ENCODE measurements at places on chromosomes 4 and X. TPM values are rescaled to one million over a fixed set of nuclear protein-coding genes. Genes with fewer than 3 reads are reported as not detected.

DNA sequence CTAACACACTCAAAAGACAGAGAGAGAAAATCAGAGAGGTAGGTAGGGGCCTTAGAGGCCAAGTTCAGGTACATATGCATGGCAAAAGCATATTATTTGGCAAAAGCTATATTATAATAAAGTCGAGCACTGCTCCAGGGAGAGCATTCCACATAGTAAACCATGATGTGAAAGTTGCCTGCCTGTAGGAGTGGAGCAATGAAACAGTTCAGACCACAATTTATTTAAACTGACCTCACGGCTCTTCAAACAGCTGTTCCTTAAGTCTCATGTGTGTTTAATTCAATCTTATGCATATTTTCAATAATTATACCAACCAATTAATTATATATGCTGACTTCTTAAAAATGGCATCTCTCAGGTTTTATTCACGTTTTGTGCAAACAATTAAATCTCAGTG lies 3.3 kb downstream of the RFC1 start:
- H3K27ac ChIP-seq, result no peak overlapping the region
- no peaks in the 10 kb centered on the region for H3K36me3 ChIP-seq
- H3K4me3 ChIP-seq, result no peak overlapping the region
- peaks cover 11% of the 10 kb centered on the region for H3K4me1 ChIP-seq
- DNase-seq, result no peak

DNA sequence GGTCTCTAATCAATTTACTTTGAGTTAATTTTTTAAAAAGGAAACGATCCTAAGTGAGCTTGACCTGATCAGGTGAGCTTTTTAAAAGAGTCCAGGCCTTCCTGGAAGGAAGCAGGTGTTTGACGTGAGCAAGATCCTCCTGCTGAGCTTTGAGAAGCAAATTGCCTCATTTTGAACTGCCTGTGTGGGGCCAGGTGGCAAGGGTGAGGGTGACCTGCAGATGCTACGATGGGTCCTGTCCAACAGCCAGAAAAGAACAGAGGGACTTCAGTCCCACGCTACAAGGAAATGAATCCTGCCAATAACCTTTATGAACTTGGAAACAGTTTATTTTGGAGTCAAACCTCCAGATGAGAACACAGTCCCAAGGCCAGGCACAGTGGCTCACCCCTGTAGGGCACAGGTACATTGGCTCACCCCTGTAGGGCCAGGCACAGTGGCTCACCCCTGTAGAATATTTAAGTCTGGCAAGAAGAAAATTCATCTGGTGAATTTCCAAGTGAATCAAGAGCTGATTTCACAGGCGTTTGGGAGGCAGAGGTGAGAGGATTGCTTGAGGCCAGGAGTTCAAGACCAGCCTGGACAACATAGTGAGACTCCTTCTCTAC lies 58.1 kb downstream of the CASP3 start:
- H3K4me3 ChIP-seq, result no peak overlapping the region
- no peak for DNase-seq
- H3K36me3 ChIP-seq, result no peaks in the 10 kb centered on the region

- no peaks in the 10 kb centered on the region for H3K27me3 ChIP-seq
- H3K36me3 ChIP-seq, result no peaks in the 10 kb centered on the region
- no peak overlapping the region for H3K4me3 ChIP-seq
- H3K4me1 ChIP-seq, result no peaks in the 10 kb centered on the region
These were observed 17.1 kb downstream of the DAPP1 start for GRCh38 chr4:99833756-99834155.

DNA sequence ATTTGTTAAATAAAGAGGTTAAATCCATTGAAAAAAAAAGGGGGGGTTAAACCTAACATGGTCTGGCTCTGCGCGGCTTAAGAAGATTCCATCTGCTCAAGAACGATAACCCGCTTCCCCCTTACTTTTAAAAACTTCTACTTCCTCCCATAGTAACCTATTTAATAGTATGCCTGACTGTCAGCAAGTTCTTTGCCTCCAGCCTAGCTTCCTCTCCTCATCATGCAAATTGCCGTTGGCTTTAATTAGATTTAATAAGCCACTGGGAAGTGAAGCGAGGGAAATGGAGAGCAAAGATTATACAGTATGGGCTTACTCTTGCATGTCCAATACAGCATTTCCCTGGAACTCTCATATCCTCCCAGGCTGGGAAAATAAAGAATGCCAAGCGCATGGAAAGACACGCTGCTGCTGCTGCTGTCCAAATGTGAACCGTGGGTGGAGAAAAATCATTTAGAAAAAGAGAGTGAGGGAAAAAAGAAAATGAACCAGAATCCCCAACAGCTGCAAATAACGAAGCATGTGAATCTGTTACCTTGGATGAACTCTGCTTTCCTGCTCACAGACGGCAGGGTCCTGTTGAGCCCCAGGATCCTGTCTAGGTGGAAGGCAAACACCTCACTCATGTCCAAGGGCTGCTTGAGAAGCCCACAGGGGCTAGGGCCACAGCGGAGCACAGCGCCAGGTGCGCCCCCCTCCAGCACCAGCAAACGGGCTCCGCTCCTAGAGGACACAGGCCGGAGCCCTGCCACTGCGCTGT lies 2.7 kb downstream of the GASK1B start:
- DNase-seq, result peak; percentile 61
- H3K4me3 ChIP-seq, result peak overlapping the region; percentile 53
- H3K27me3 ChIP-seq, result no peaks in the 10 kb centered on the region

GRCh38 chr4:19177616-19178015 lies 1074.1 kb upstream of the SLIT2 start:
- no peaks in the 10 kb centered on the region for H3K36me3 ChIP-seq
- DNase-seq, result no peak
- H3K4me1 ChIP-seq, result no peaks in the 10 kb centered on the region
- no peak overlapping the region for H3K4me3 ChIP-seq

Gene TRIM61
- 0.22 TPM for total RNA-seq

DNA sequence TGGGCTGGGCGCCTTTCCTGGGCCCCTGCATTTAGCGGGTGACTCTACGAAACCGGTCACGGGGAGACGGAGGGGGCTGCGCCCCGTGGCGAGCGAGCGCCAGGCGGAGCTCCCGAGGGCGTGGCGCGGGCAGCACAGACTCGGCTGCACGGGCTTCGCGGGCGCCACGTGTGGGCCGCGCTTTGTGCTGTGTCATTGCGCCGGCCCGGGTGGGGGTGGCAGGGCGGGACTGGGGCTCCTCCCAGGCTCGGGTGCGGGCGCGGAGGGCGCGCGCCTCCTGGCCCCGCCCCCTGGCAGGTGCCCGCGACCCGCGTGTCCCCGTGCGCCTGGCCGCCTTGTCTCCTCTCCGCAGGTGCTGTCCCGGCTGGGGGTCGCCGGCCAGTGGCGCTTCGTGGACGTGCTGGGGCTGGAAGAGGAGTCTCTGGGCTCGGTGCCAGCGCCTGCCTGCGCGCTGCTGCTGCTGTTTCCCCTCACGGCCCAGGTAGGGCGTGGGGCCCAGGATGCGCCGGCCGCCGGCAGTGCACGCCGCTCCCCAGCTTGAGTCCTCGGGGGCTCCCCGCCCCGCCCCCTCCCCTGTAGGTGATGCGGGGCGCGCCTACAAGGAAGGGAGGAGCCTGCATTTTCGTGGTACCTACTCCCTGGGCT lies 651 bp downstream of the UCHL1 start:
- peak; percentile 36 for DNase-seq
- peak overlapping the region; percentile 35 for H3K4me3 ChIP-seq
- peaks cover 2% of the 10 kb centered on the region for H3K36me3 ChIP-seq
- peaks cover 15% of the 10 kb centered on the region for H3K27me3 ChIP-seq
- peaks cover 12% of the 10 kb centered on the region for H3K4me1 ChIP-seq

Gene CITED1
- not detected for total RNA-seq

DNA sequence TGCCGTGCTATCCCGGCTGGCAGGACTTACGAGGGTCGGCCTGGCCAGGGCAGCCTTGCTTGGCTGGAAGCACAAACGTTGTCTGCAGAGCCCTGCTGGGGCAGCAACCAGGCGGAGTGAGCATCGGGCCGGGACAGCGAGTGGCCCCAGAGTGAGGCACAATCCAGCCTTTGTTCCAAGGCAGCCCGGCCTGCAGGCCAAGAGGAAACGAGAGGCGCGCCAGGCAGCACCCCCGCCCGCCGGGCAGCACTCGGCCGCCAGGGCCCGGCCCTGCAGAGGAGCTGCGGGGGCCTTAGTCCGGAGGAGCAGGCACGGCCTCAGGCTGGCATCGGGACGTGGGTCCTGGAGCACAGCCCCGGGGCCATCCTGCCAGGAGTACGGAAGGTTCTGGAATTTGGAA lies 24.1 kb downstream of the FGFRL1 start:
- no peak overlapping the region for H3K27ac ChIP-seq
- H3K36me3 ChIP-seq, result no peaks in the 10 kb centered on the region
- DNase-seq, result peak; percentile 34
- H3K4me1 ChIP-seq, result no peaks in the 10 kb centered on the region
- H3K4me3 ChIP-seq, result no peak overlapping the region

- H3K27me3 ChIP-seq, result no peaks in the 10 kb centered on the region
- H3K36me3 ChIP-seq, result no peaks in the 10 kb centered on the region
- DNase-seq, result no peak
- H3K4me1 ChIP-seq, result no peaks in the 10 kb centered on the region
- no peak overlapping the region for H3K4me3 ChIP-seq
These were observed 617.1 kb upstream of the INTU start for GRCh38 chr4:127015667-127016117.

DNA sequence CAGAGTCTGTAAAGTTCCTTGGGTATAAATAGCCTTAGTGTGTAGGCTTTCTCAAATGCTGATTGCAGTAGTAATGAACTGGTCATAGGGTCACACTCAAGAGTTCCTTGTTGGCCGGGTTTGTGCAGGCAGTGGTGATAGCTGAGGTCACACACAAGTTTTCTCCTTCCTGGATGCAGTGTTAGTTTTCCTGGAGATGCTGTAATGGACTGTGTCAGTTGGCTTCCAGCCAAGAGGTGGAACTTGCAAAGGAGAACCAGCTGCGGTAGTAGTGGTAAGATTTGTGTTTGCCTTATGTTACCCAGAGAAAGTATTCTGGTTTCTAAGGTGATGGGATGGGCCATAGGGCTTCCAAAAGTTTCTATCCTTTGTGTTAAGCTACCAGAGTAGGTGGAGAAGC lies 409.8 kb upstream of the FRG1 start:
- DNase-seq, result no peak
- no peaks in the 10 kb centered on the region for H3K27me3 ChIP-seq

- H3K27me3 ChIP-seq, result no peaks in the 10 kb centered on the region
- H3K27ac ChIP-seq, result no peak overlapping the region
- DNase-seq, result no peak
- no peak overlapping the region for H3K4me3 ChIP-seq
- peaks cover 9% of the 10 kb centered on the region for H3K4me1 ChIP-seq
- no peaks in the 10 kb centered on the region for H3K36me3 ChIP-seq
These were observed 24.9 kb upstream of the MTM1 start for GRCh38 chrX:150543230-150544155.

- DNase-seq, result no peak
- no peak overlapping the region for H3K4me3 ChIP-seq
- no peaks in the 10 kb centered on the region for H3K36me3 ChIP-seq
These were observed 146.2 kb upstream of the HHIP start for GRCh38 chr4:144499777-144500176.

GRCh38 chr4:31918891-31919290 lies 1198.7 kb downstream of the PCDH7 start:
- DNase-seq, result no peak
- H3K4me1 ChIP-seq, result no peaks in the 10 kb centered on the region
- H3K4me3 ChIP-seq, result no peak overlapping the region
- no peaks in the 10 kb centered on the region for H3K36me3 ChIP-seq
- H3K27me3 ChIP-seq, result no peaks in the 10 kb centered on the region
- H3K27ac ChIP-seq, result no peak overlapping the region

Gene SATL1
- not detected for total RNA-seq

GRCh38 chr4:159062381-159062780 lies 40.5 kb upstream of the RAPGEF2 start:
- no peaks in the 10 kb centered on the region for H3K36me3 ChIP-seq
- H3K27me3 ChIP-seq, result no peaks in the 10 kb centered on the region
- no peaks in the 10 kb centered on the region for H3K4me1 ChIP-seq
- H3K4me3 ChIP-seq, result no peak overlapping the region
- no peak for DNase-seq
- no peak overlapping the region for H3K27ac ChIP-seq

- no peaks in the 10 kb centered on the region for H3K36me3 ChIP-seq
- no peak overlapping the region for H3K4me3 ChIP-seq
- H3K27ac ChIP-seq, result no peak overlapping the region
These were observed 58.4 kb upstream of the TET2 start for GRCh38 chr4:105088110-105088879.

GRCh38 chr4:147596981-147597380 lies 20.2 kb upstream of the TMEM184C start:
- peaks cover 3% of the 10 kb centered on the region for H3K27me3 ChIP-seq
- no peak overlapping the region for H3K4me3 ChIP-seq
- no peaks in the 10 kb centered on the region for H3K36me3 ChIP-seq
- no peak overlapping the region for H3K27ac ChIP-seq
- peaks cover 4% of the 10 kb centered on the region for H3K4me1 ChIP-seq

Gene DOK7
- total RNA-seq, result not detected

Gene AWAT2
- 0.21 TPM for total RNA-seq

- no peak overlapping the region for H3K4me3 ChIP-seq
- H3K27ac ChIP-seq, result no peak overlapping the region
- no peaks in the 10 kb centered on the region for H3K36me3 ChIP-seq
- no peak for DNase-seq
- H3K27me3 ChIP-seq, result no peaks in the 10 kb centered on the region
- no peaks in the 10 kb centered on the region for H3K4me1 ChIP-seq
These were observed 143.1 kb downstream of the ARSF start for GRCh38 chrX:3184176-3184930.

DNA sequence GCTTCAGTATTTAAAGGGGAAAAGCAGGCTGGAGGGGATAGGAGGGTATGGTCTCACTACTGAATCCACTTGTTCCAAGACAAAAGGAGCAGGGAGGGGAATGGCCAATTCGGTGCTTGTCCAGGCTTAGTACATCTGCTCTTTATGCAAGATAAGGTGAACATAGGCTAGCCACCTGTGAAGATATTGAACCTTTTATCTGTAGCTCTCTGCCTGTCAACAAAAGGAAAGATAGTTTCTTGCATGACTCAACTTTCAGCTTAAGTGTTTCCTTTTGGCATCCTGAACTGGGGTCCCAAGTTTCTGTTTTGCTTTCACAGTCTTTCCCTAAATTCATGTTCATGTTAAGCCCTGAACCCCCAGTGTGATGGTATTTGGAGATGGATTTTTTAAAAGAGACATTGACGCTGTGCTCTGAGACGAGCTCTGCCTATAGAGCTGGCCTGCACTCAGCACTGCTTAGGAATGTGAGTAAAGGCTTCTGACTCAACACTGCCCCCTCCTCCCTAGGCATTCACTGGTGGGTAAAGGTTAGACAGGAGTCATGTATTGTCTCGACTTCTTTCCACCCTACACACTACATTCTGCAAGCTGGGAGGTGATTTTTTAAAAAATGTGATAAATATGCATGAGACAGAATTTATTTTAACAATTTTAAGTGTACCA lies 28.2 kb downstream of the FAM149A start:
- H3K4me3 ChIP-seq, result no peak overlapping the region
- no peaks in the 10 kb centered on the region for H3K4me1 ChIP-seq
- peak; percentile 36 for DNase-seq
- peaks cover 2% of the 10 kb centered on the region for H3K27me3 ChIP-seq
- H3K36me3 ChIP-seq, result no peaks in the 10 kb centered on the region

Gene OPRPN
- not detected for total RNA-seq

Gene SASH3
- not detected for total RNA-seq

GRCh38 chr4:168689791-168690190 lies 192.9 kb downstream of the PALLD start:
- no peaks in the 10 kb centered on the region for H3K27me3 ChIP-seq
- no peak overlapping the region for H3K4me3 ChIP-seq
- H3K27ac ChIP-seq, result no peak overlapping the region

Gene RBMXL3
- total RNA-seq, result not detected

GRCh38 chr4:95505151-95505550 lies 43.6 kb downstream of the UNC5C start:
- H3K27ac ChIP-seq, result no peak overlapping the region
- H3K27me3 ChIP-seq, result no peaks in the 10 kb centered on the region
- no peak overlapping the region for H3K4me3 ChIP-seq
- H3K4me1 ChIP-seq, result peaks cover 38% of the 10 kb centered on the region
- H3K36me3 ChIP-seq, result no peaks in the 10 kb centered on the region

All from endothelial cell of umbilical vein (primary cell).